ENCODE measurements at places on chromosomes 2 and 18.

DNA sequence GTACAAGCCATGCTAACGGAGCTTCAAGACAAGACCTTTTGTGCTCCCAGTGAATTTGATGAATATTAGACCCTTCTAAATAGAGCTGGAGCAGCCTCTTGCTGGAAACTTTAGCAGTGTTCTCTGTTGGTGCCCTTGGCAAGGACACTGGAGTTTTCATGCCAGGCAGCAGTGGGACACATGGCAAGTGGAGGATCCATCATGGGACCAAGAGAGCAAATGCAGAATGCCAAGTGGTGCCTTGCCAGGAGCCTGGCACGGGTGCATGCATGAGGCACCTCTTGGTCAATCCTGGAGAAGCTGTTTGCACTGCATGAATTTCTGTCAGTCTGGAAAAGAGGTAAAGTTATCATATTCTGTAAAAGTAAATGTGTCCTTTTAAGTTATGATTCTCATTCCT, 59.1 kb downstream of the NETO1 start:
- DNase-seq = no peak

DNA sequence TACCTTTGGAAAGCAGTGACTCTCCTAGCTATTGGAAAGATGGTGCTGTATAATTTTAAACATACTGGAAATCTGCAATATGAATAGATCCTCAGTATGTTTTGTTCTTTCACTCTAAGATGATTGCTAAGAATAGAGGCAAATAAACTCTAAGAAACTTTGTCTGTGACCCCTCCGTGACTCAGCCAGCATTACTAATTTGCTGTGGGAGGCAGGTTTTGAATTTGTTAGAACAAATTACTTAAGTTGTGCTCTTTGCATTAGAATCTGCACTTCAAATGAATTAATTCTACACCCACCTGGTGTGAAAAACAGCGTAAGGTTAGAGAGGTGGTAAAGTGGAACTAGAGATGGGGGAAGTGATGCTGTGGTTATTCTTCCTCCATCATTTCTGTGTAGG, 142.2 kb downstream of the RAPGEF4 start:
- no peak for DNase-seq

DNA sequence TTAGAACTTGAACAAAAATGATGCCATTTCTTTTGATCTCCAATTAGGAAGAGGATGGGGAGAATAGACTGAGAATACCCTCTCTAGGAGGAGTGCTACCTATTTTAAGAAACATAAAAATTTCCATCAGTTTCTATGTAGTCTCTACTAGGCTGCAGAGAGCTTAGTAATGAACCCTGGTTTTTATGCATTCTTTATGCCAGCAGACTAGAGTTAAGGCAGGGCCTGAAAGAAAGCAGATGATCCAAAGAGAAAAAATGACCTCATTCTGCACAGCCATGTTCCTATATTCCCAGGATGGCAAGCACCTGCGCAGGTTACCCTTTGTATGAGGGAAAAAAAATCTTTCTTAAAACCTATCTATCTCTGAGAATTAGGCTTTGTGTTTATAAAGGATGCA, 254.9 kb downstream of the RIT2 start:
- DNase-seq = no peak

DNA sequence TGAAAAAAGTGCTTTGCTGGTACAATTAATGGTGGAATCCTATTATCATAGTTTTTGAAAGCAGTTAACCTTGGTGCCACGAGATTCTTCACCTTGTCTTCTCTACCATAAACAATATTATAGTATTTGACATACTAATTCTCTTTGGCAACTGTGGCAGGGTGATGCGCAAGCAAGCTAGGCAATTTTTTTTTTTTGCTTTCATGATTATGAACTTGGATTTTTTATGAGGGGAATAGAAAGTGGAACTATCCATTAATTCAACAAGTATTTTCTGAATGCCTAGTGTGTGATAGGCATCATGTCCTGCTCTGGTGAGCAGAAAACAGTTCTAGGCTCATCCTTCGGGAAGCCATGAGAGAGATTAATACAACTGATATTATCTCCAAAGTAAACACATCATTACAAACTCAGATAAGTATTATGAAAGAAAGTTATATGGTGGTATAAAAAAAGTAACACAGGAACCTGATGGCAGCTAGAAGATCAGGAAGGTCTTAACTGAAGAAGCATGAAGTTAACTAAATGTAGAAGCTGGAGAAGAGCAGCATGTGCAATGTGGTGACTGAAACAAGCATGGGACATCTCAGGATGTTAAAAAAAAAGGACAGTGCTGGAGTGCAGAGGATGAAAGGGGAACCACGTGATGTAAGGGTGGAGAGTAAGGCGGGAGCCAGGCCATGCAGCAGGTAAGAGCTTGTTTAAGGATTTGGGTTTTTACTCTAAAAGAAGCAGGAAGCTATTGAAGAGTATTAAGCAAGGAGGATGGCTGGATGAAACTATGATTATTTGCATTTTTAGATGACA, 113.7 kb downstream of the ZEB2 start:
- DNase-seq = no peak

DNA sequence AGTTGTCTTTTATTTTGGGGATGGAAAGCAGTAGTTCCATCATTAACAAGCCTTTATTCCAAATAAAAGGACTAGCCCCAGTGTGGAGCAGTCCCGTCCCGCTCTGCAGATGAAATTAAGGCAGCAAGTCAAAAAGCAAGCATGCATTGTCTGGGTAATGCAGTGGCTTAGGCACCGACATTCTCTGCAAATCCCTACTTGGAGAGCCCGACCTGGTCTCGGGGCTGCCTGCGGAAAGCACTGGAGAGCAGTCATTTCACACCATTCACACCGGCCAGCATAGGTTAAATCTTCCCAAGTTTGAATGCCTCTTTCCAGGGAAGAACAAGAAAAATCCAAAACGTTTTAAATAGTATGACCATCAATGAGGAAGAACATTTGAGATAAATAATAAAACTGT, 24.4 kb upstream of the RAB12 start:
- DNase-seq = no peak

DNA sequence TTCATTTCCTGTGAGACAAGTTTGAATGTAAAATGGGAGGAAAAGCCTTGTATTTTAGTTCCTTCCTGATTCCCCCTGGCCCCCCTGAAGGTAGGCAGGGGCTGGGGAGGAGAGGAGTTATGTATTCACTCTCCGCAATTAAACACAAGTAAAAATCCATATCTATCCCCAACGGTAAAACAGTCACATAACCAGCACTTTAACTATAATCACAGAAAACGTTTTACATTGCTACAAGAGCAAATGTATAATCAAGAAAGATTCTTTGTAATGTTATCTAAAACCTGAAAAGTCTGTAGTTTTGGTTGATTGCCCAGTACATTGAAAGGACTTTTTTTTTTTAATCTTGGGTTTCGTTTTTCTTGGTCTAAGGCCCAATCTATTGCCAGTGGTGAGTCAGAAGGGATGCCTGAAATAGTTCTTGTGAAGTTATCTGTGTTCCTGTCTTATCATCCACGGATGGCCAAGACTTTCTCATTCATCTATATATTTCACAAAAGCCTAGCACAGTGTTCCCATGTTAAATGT, 34.5 kb upstream of the CCNYL1 start:
- no peak for DNase-seq

DNA sequence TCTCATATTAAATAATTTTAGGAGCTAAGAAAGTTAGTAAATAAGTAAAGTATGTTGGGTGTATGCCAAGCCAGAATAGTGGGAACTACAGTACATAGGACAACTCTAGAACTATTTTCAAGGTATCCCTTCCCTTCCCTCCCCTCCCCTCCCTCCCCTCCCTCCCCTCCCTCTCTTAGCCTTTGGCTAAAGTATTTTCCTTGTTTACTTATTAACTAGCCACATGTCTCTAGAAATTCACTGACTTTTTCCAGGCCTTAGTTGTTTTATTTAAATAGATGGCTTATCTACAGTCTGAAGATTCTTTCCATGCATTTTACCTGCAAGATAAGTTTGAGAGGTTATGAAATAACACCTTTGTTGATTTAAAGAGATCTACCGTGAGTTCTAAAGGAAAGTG, 402.1 kb downstream of the PARD3B start:
- no peak for DNase-seq

- no peak for DNase-seq
Measured at GRCh38 chr18:79935098-79935480, 16.4 kb downstream of the SLC66A2 start.

- no peak for DNase-seq
Measured at GRCh38 chr2:10432311-10433181, 15.6 kb downstream of the ODC1 start.

DNA sequence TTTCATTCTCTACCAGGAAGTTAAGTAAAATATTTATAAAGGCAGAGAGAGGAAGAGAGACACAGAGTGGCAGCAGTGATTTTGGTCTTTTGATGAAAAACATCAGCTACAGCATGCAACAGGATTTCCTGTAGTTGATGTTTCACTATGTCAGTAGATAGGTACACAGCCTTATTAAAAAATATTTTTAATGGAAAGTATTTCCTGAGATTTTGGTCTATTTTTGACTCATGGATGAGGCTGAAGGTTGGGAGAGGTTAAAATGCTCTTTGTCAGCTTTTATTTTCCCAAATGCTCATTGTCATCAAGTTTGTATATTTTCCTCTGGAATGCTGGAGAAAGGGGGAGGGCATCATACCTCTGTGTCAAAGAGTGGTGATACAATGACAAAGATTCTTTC, 1112.5 kb downstream of the CBLN2 start:
- no peak for DNase-seq

- DNase-seq = no peak
Measured at GRCh38 chr2:150162241-150162942, 325.1 kb downstream of the RND3 start.

GRCh38 chr2:205290299-205290698, 392.0 kb upstream of the NRP2 start:
- DNase-seq = no peak

DNA sequence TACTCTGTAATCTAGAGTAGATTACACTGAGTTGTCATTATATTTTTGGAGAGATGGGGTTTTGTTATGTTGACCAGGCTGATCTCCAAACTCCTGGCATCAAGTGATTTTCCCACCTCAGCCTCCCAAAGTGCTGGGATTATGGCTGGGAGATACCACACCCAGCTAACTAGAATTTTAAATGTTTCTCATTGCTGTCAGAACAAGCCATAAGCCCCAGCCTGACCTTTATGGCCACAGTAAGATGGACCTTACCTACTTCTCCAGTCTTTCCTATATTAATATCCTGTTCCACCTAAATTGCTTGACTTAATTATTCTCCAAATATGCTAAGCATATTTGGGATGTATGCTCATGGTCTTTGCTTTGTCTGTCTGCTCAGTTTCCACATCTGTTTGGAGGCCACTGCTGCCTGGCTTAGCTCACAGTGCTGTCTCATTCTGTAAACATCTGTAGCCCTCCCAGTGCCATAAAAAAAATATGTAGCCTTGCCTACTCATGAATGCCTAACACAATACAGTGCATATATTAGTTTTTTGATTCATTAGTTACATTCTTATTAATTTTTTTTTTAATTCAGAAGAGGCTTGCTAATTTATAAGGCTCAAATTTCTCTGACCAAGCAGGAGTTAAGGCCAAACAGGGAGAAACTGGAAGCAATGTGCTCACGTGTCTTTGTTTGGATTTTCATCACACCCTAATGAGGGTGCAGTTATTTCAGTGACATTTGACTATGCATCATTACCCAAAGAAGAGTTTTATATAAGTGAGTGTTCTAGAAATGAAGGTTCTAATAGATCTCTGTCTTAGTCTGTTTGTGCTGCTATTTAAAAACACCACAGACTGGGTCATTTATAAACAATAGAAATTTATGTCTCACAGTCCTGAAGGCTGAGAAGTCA, 45.3 kb upstream of the PSME4 start:
- DNase-seq = no peak

DNA sequence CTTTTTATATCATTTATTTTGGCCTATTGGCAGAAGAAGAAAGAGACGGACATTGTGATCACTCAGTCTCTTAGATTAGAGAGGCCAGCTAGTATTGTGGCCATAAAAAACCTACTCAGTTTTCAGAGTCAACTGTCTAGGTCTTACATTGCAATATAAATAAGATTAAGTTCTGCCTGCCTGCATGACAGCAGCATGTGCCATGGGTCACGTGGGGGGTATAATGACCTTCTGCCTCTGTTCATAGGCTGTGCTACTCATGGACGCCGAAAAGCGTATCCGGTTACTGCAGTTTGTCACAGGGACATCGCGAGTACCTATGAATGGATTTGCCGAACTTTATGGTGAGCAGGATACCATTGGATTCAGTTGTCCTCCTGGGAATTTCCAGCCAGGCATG, 238.5 kb downstream of the ALPK2 start:
- no peak for DNase-seq

- peak; percentile 3 for DNase-seq
Measured at GRCh38 chr2:119476301-119477112, 44.9 kb downstream of the TMEM37 start.

GRCh38 chr2:42095923-42096408, 48.1 kb downstream of the PKDCC start:
- peak; percentile 51 for DNase-seq

DNA sequence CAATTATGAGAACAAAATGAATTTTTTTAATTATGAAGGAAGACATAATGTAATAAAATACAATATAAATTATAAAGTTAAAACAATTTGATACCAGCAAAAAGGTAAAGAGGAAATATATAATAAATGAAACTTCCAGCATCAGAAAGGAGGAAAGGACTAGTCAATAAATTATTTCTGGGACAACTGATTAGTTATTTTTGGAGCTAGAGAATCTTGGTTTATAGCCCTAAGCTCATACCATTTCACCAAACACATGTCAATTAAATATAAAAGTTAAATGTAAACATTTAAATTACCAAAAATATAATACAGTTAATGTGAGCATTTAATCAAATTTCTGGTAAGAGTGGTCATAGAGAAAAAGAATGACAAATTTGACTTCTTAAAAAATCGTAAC, 12.1 kb downstream of the ACTG2 start:
- DNase-seq = no peak

- DNase-seq = no peak
Measured at GRCh38 chr2:75709297-75709696, 1.4 kb downstream of the GCFC2 start.

DNA sequence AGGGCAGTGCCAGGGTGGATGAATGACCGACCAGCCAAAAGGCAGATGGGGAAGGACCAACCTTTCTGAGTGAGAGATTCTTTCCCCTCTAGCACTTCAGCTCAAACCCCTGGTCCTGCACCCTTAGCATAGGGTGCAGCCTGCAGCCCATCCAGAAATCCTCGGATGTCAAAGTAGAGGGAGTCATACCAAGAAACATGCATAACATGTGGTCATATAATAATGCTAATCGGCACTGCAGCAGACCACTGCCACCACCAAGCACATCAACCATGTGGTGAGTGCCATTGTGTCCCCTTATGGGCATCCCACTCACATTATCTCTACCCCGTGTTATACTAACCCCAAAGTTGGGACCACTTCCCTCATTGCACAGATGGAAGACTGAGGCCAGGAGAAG, 17.7 kb downstream of the ATOH8 start:
- no peak for DNase-seq

All from stimulated activated CD8-positive, alpha-beta memory T cell treated with anti-CD3 and anti-CD28 coated beads, Interleukin-4, amount 100 ng/mL, for 24 hours (primary cell).